GOT3 (cell line): ENCODE measurements at places on chromosomes 3 and 15.

GRCh38 chr3:22296601-22297000, 545.6 kb upstream of the ZNF385D start:
- DNase-seq = no peak

DNA sequence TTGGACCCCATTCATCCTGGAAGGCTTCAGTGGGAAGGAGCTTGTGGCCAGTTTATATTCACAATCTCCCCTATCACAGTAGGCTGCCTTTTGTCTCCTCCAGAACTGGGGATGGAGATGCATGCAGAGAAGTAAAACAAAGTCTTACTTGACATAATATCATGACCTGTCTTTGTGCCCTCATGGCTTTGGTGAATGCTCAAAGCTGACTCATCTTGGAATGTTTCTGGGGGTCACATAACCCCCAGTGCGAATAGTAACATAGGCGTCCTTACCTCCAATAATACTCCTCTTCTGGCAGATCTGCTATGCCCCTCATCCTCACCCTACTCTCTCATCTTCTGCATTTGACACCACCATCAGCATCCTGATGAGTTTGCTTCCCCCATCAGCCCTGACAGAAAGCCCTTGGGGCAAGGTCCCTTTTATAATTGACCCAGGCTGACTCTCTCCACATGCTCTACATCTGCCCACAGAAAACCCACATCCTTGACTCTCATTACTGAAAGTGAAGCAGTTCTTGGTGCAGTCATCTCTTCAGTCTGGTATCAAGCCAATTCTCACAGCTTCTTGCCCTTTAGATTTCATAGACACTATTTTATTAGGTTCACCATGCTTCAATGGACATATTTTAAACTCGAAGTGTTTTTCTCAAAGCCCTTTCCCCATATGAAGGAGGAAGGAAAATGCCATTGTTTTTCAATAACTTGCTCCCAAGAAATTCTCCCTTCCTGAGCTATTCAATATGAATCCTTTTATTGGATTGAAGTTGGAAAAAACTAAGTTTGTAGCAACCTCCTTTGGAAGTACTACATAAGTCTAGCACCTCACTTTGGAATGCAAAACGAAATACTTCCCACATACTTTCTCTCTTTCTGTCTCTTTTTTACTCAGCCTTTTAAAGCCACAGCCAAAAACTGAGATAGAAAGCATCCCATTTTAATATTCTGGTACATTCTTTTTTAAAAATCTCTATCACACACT, 36.6 kb downstream of the OSTN start:
- DNase-seq = no peak

DNA sequence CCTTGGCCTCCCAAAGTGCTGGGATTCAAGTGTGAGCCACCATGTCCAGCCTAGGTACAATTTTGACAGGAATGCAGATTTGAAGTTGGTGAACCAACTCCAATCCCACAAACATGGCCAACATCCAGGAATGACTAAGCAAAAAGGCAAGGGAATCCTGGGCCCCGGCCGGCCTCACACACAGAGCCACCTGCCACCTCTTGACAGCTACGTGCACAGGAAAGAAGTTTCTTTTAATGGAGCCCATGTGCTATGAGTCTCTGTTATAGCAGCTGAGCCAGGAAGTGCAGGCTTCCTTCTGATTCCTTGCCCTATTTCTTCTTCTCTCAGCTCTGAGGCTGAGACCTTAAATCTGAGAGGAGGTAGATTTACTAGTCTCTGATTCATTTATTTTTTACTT, 8.8 kb downstream of the TMEM40 start:
- DNase-seq = no peak

DNA sequence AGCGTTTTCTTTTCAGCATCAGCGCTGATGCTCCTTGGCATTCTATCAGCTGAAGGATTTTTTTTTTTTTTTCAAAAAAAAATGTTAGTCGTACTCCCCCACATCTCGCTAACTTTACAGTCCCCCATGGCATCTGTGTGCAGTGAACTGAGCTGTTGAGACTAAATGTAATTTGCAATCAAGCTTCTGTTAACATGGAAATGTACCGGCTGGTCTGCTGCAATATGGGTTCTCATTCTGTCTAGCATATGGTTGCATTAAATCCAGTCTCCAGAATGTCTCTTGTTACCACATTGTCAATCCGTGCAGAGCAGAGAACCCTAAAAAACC, 32.2 kb upstream of the TPRG1 start:
- no peak for DNase-seq

DNA sequence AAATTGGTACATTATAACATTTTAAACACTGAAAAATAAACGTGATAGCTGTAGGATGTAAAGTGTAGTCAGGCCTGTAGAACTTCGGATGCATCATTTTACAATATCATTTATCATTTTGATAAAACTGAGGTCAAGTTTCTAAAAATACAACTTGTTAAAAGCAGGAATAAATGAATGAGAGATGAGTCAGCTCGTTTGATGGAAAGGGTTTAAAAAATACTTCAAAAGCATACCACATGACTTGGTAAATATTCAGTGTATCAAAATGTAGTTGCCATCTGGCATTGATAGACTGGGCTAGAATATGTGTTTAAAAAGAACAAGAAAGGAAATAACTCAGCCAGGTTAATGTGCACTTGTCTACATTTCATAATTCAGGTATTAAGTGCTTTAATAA, 357.0 kb downstream of the TIGIT start:
- DNase-seq = no peak

GRCh38 chr15:93035092-93035915, 53.7 kb downstream of the RGMA start:
- no peak for DNase-seq

DNA sequence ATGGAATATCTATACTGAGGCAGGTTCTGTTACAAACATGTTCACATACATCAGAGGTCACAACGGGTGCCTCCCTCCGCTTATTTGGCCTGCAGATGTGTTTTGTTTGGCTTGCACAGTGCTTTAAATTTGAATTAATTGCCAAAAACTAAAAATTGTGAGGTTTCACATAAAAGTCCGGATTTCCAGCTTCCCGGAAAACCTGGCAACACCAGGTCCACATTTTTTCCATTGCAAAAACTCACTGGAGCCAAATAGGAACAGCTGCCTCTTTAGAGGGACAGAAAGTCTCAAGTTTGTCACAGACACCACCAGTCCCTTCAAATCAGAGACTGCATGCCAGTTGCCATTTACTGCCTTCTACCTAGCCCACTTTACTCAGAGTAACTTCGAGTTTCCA, 205.9 kb upstream of the MDFIC2 start:
- no peak for DNase-seq

DNA sequence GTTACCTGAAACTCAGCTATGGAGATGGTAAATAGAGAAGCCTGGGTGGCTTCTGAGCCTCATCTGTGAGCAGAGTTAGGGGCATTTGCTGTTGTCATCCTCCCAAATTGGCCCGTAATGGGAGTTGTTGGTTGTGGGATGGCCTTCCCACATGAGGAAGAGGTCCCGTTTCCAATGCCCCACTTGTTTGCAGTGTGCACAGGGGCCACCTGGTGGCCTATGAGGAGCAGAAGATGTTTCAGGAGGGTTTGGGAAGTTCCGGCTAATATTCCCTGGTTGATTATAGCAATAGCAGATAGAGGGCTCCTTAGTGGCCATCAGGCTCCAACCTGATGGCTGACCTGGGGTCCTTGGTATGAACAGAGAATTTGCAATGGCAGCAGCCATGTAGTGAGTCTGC, 1546.5 kb downstream of the OTOL1 start:
- DNase-seq = no peak

- no peak for DNase-seq
Measured at GRCh38 chr3:197490098-197491058, 65.4 kb downstream of the BDH1 start.

DNA sequence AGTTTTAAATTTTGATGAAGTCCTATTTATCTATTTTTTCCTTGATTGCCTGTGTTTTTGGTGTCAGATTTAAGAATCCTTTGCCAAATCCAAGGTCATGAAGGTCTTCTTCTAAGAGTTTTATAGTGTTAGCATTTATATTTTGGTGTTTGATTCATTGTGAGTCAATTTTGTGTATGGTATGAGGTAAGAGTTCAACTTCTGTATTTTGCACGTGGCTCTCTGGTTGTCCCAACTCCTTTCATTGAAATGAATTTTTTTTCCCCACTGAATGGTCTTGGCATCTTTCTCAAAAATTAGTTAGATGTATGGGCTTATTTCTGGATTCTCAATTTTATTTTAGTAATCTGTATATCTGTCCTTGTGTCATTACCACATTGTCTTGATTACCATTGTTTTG, 57.1 kb upstream of the STRIT1 start:
- no peak for DNase-seq

GRCh38 chr3:177341736-177342419, 144.6 kb upstream of the TBL1XR1 start:
- no peak for DNase-seq

DNA sequence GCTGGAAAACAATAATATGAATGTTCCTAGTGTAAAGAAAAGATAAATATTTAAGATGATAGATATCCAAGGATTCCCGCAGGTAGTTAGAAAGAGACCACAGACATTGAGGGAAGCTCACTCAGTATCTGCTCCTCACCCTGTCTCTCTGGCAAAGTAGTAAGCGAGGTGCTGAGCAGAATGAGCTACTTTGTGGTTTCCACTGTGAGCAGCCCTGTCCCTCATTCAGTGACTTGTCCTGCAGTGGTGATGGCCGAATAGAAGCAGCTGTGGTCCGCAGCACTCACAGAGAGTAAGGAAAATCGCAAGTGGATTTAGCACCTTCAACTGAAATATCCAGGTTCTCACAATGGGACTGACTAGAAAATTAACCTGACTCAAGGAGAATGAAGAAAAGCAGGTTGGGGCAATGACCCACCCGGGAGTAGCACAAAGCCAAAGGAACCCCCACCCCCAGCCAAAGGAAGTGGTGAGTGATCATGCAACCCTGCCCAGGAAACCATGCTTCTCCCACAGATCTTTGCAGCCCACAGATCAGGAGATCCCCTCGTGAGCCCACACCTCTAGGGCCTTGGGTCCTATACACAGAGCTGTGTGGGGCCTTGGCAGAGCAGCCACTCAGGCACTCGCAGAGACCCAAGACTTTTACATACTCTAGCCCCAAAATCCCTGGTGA, 21.8 kb upstream of the SLC25A38 start:
- DNase-seq = no peak
